Tongue (tissue), 3 donors: ENCODE measurements at places on chromosomes 13 and 19. TPM values are rescaled to one million over a fixed set of nuclear protein-coding genes. Genes with fewer than 3 reads are reported as not detected.

ZNF331 gene
- total RNA-seq = 18.3 TPM

ZNF415 gene
- 10.3 TPM for total RNA-seq

POSTN gene
- total RNA-seq = 795 TPM

CGB8 gene
- not detected for total RNA-seq

FXYD7 gene
- total RNA-seq = not detected

TTYH1 gene
- total RNA-seq = 15.0 TPM

PLPPR3 gene
- total RNA-seq = 0.31 TPM

UGGT2 gene
- 64.8 TPM for total RNA-seq

ZNF560 gene
- not detected for total RNA-seq

MYBPC2 gene
- 59.5 TPM for total RNA-seq

DACH1 gene
- 11.0 TPM for total RNA-seq

TPTE2 gene
- total RNA-seq = not detected

TMEM238 gene
- 4.2 TPM for total RNA-seq

CYP4F2 gene
- total RNA-seq = not detected

KLK13 gene
- 4.8 TPM for total RNA-seq

ZNF582 gene
- 3.4 TPM for total RNA-seq

ZNF681 gene
- 4.7 TPM for total RNA-seq
